Activated T-cell treated with anti-CD3 and anti-CD28 coated beads for 4 hours (primary cell): ENCODE measurements at places on chromosomes 5 and 9.

GRCh38 chr9:75889977-75890471 is 449 bp upstream of the PCSK5 start:
- no peak for DNase-seq

- DNase-seq, result no peak
These were observed 10.7 kb upstream of the SEC16A start for GRCh38 chr9:136493567-136493971.

DNA sequence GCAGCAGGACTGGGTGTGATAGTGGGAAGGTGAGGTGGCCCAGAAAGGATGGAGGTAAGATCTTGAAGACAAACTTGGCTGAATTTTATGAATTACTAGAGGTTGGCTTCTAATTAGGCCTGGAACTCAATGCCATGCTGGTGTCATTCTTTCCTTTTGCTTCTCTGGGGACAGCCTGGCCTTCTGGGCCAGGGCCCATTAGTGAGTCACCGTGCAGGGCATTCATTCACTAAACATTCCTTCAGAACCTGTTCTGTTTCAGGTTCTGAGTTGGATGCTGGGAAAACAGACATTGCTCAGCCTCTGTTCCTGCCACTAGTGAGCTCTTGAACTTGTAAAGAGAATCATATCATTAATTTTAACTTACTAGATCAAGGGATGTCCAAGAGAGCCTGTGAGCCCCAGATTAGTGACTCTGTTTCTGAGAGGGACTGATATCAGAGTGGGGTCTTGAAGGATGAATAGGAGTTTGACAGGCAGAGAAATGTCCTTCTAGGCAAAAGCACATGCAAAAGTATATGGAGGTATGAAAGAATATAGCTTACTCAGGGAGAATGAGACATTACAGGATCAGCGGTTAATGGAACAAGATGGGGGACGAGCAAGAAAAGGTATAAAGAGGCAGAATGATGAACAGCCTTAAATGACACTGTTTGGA is 66.5 kb downstream of the LHX2 start:
- no peak for DNase-seq

DNA sequence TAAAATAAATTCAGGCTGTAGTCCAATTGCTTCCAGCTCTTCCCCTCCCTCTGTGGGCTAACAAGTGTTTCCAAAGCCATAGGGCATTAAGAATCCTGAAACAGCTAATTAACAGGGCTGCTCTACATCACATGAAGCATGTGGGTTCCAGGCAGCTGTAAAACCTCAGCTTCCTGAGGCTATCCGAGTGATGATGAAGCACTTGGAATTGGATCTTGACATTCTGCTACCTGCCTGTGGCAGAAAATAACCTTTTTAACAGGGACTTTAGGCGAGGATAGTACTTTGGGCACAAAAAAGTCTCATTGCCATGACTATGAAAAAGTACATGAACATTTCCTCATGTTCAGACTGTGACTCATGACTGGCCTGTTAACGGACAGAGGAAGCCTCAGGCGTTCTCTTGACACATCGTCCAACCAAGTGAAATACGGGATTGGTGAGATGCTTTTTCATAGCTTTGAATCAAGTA is 107.2 kb downstream of the PDE4D start:
- DNase-seq, result no peak

DNA sequence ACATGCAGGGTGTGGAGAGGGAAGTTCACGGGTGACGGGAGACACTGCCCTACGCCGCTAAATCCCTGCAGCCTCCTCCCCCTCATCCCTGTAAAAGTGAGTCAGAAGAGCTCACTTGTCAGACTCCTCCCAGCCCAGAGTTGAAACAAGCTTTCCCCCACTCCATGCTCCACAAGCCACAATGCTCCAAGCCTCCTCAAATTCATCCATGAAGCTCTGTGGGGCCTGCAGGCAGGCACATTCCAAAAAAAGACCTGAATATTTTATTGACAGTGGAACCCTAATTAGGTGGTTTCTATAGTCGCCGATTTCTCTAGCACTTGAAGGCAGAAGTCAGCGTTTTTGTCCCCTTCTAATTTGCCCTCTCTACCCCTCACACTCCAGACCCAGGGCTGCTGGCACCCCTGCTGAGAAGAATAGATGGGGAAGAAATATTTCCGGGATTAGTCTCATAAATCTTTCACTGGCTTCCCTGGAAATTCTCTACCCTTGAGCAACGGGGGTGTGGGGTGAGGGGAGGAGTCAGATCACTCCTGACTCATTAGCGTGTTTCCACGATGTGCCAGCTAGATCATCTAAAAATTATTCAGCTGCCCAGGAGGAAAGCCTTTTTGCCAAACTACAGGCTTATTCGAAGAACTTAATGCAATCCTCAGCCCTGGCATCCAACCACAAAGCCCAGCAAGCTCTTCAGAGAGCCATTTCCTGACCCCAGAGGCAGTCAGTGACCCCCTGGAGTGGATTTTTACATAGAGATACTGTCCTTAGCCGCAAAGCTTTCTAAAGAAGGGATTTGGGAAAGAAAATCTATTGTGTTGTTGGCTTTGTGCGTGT is 97.1 kb downstream of the ENC1 start:
- no peak for DNase-seq

DNA sequence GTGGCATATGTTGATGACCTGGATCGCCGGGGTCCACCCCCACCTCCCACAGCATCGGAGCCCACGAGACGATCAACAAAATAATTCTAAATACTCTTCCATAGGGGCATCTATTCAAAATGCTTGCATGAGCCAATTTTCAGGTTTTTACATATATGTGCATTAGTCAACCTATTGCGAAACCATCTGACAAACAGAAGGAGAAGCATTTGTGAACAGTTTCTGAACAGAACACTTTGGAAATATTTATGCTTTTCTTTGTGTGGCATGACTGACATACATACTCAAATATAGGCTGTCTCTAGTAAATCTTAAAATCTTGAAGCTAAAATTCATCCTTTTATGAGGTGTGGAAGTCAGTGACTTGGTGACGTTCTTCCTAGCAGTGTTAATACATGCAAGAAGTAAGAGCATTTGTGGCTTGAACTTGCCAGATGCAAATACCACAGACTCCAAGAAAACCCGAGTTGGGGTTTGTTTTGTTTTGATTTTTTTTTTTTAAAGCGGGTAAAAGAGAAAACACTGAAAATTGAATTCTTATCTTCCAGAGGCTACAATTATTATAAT is 5.3 kb downstream of the GPR151 start:
- DNase-seq, result no peak

DNA sequence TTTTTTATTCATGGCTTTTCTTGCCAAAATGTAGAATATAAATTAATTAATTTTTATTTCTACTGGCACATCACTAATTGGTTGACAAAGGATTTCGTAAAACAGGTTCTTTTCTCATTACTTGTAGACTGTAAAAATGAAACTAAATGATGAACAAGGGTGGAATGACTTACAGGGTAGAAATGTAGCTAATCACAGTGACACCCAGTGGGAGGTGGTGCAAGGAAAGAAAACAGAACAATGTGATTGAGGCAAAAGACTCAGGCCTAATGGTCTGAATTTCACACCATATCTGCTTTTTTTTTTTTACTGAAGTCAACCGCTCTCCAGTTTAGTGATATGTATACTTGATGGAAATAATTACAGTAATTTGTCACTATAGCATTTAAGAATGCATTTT is 28.9 kb downstream of the GABRG2 start:
- no peak for DNase-seq

GRCh38 chr5:36694351-36694750 is 87.9 kb downstream of the SLC1A3 start:
- no peak for DNase-seq

DNA sequence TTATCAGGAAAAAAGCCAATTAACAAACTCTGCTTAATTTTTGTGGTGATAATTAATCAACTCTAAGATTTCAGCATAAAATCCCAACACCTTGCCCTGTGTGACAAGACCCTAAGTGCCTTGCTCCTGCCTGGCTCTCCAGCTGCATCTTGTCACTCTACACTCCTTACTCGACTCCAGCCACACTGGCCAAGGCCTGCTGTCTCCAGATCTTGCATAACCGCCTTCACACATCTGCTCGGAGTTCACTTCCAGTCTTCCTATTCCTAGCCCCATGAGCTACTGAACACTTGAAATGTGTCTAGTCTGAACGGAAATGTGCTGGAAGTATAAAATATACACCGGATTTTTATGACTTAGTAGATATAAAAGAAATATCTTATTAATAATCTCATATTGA is 259.6 kb downstream of the EPB41L4A start:
- DNase-seq, result no peak

DNA sequence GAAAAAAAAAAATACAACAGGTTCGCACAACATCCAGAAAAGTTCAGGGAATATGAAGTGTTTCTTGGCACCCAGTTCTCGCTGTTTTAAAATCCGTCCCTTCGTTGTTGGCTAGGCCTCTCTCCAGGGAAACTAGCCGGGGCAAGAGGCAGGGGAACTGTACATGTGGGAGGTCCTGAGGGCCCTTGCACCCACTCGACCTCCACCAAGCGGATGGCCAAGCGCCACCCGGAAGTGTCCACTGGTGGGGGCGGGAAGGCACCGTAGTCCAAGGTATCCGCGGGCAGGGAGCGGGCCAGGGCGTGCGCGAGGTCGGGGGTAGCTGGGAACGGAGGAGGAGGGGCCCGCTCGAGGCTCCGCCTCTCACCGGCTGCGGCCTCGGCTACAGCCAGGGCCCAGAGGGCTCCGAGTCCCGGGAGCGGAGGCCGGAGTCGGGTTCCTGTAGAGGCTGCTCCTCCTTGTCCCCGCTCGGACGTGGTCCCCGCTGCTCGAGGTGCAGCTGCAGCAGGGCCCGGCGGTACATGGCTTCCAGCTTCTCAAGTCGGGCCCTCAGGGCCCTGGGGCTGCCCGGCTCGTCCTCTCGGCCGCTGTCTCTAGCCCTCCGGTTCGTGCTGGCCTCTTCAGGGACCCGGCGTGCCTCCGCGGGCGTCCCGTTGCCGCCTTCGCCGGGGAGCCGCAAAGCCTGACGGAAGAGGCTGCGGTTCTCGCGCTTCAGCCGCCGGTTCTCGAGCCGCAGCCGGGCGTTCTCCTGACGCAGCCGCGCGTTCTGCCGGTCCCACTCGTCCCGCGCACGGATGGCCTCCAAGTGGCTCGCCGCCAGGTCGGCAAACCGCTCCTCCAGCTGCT is 720 bp downstream of the TUSC1 start:
- DNase-seq, result no peak

DNA sequence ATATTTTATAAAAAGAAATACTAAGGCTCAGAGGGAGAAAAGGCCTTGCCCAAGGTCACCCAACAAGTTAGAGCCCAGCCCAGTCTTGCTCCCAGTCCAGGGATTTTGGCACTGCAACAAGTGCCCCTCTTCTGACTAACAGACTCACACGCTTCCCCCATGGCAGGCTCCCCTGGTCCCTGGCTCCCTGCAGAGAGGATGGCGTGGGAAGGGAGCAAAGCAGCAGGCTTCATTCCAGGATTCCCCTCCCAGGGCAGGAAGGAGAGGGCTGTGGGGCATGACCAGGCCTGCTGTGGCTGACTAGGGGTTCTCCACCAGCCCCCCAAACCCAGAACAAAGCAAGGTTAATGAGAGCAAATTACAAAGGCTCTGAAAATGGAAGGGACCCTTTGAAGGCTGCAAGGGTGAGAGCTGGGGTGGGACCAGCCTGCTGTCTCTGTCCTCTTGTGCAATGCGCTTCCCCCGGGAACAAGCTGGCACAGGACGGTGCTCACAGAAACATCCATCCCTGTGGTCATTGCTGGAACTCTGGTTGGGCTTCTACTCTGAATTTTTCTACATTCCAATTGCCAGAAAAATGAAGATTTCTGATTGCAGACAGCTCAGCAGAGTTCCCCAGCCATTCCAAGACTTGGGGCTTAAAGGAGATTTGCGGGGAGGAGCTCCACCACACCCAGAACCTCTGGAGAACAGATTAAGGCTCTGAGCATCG is 37.1 kb upstream of the FAT2 start:
- no peak for DNase-seq

GRCh38 chr5:56639476-56639875 is 175.9 kb upstream of the MAP3K1 start:
- DNase-seq, result no peak

DNA sequence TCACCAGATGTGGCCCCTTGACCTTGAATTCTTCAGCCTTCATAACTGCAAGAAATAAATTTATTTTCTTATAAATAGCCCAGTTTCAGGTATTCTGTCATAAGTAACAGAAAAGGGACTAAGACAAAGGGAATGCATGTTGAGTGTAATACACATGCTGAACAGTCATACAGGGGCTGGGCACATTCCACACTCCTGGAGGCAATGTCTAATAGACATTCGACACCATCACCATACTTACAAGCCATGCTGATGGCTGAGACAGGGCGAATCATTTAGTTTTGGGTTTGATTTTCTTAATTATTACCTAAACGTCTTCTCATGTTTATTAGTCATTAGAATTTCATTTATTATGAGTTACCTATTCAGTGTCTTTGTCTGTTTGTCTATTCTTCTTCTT is 68.5 kb downstream of the TENT4A start:
- no peak for DNase-seq

- DNase-seq, result no peak
These were observed 25.0 kb downstream of the LARP1 start for GRCh38 chr5:154780128-154780527.

- DNase-seq, result no peak
These were observed 122.5 kb downstream of the NPR3 start for GRCh38 chr5:32833663-32834062.

DNA sequence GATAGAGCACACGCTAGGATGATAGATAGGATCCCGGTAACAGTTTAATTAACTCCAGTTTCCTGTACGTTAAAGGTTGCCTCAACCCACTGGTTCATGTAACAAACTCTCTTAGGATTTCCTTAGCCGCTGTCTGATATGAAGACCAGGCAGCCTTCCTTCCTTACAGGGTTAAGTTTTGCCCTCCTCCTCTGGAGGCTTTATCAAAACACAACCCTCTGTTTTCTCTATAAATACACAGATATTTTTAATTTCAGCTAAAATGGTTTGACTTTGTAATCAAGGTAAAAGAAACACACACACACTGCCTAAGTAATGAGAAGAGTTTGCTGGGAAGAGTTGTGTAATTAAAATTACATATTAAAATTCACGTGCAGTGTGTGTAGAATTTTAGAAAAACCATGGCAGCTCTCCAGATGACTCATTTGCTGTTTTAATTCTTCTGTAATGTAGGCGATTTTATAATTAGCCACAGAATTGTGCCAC is 369.8 kb downstream of the CSNK1G3 start:
- no peak for DNase-seq

- DNase-seq, result no peak
These were observed 57.8 kb downstream of the C9orf153 start for GRCh38 chr9:86201474-86202337.

GRCh38 chr9:107361816-107362215 is 78.7 kb downstream of the RAD23B start:
- no peak for DNase-seq

- no peak for DNase-seq
These were observed 84.2 kb upstream of the SPRY4 start for GRCh38 chr5:142408981-142409481.

DNA sequence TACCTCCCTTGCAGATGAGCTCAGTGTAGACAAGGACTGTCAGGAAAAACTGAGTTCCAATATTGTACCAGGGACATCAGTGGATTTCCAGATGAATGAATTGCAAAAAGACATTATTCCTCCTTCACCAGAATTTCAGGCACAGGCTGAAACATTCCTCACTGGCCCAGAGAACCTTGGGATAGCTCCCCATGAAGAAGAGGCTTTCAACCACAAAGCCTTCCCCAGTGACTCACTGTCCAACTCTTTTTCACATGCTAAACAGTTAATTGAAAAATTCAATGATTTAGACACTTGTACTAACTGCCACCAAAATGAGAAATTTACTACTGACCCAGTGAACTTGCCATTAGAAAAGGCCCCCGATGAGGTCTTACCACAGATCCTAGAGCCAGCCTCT is 144.5 kb downstream of the UNC13B start:
- no peak for DNase-seq

GRCh38 chr5:36675282-36675681 is 68.9 kb downstream of the SLC1A3 start:
- no peak for DNase-seq
